GM06990 (cell line): ENCODE measurements at places on chromosomes 6 and 20.

DNA sequence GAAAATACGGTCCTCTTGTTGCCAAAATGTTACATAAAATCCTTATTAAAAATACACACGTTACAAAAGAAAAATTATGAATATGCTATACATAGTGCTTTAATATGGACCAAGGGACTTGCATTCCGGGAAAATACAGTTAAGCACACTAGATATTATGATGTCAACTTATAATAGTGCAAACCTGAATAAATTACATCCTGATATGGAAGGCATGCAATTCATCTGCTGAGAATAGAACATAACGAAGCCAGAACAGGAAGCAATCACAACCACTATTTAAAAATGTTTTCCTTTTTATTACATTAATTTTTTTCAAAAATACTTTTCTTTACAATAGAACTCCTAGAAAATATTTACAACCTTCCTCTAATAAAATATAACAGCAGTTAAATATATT lies 7.8 kb upstream of the MRPS10 start:
- DNase-seq, result no peak

- no peak for DNase-seq
Measured at GRCh38 chr6:30258204-30258603, 45.0 kb upstream of the TRIM26 start.

- DNase-seq, result peak; percentile 34
Measured at GRCh38 chr20:14401479-14402138, 64.2 kb upstream of the FLRT3 start.

GRCh38 chr6:169807699-169808607 lies 56.5 kb downstream of the ERMARD start:
- DNase-seq, result no peak

- no peak for DNase-seq
Measured at GRCh38 chr6:11947575-11947974, 64.5 kb upstream of the HIVEP1 start.

- DNase-seq, result no peak
Measured at GRCh38 chr6:4350567-4351519, 215.5 kb upstream of the ECI2 start.

DNA sequence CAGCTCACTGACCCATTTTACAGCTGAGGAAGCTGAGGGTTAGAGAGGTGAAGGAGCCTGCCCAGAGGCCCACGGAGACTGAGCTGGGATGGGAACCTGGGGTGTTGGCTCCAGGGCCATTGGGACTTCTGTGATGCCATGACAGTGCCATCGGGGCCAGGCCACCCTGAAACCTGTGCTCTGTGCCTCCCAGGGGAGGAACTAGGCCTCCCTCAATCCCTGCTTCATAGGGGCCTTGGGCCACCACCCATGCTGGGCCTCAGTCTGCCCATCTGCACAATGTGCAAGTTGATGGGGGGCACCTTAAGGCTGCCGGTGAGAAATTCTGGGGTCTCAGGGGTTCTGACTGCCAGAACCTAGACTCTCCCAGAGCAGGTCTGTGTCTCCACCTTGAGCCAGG lies 24.9 kb downstream of the BPIFB4 start:
- no peak for DNase-seq

- no peak for DNase-seq
Measured at GRCh38 chr20:2382833-2383232, 2.1 kb downstream of the TGM6 start.

DNA sequence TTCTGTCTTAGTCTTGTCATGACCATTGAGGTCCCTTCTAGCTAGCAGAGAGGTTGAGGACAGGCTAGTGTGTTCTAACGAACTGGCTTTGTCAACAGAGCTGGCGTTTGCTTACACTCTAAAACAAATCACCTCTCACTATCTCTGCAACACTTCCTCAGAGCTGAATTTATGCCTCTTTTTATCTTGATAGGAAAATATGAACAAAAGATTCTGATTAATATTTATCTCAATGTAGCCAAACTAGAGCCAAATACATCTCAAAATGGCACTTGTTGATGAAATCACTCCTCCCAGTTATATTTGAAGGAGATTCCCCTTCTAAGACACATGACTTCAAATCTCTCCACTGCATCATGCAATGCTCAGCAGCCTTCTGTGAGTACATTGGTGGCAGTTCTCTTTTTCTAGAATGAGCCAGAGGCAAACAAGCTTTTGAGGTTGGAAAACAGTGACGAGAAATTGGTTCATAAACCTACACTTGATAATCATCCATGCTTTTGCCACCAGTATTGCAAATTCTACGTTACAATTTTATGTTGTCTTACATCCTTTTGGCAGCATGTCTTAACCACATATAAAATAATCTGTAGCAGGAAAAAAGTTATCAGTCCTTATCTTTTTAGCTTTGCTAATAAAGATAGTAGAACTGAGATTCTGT lies 615.7 kb upstream of the CITED2 start:
- DNase-seq, result no peak

DNA sequence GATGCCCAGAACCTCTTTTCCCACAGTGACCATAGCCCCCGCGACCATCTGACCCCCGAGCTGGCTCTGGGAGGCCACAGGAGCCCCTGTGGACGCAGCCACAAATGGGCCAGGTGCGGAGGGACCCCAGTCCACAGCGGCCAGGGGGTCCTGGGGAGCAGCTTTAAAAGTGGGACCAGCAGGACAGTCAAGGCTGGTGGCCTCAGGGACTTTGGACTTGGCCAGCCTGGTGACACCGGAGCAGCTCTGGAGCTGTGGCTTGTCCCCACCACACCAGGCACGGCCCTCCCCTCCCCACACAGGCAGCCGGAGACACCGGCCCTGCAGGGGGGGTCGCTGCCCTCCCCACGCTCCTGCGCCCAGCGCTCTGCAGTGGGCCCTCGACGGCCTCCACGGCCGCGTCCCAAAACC lies 3.5 kb downstream of the FNDC11 start:
- no peak for DNase-seq

- no peak for DNase-seq
Measured at GRCh38 chr6:108546079-108547049, 14.4 kb upstream of the FOXO3 start.

- no peak for DNase-seq
Measured at GRCh38 chr6:11947063-11947462, 65.0 kb upstream of the HIVEP1 start.

DNA sequence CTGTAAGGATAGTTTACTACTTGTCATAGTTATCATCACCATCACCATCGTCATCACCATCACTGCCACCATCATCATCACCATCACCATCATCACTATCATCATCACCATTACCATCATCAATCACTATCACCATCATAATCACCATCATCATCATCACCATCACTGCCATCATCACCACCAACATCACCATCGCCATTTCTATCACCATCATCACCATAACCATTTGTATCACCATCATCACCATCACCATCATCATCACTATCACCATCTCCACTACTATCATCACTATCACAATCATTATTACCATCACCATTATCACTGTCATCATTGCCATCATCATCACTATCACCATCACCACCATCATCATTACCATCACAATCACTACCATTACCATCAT lies 655.5 kb upstream of the DEFB115 start:
- DNase-seq, result no peak

DNA sequence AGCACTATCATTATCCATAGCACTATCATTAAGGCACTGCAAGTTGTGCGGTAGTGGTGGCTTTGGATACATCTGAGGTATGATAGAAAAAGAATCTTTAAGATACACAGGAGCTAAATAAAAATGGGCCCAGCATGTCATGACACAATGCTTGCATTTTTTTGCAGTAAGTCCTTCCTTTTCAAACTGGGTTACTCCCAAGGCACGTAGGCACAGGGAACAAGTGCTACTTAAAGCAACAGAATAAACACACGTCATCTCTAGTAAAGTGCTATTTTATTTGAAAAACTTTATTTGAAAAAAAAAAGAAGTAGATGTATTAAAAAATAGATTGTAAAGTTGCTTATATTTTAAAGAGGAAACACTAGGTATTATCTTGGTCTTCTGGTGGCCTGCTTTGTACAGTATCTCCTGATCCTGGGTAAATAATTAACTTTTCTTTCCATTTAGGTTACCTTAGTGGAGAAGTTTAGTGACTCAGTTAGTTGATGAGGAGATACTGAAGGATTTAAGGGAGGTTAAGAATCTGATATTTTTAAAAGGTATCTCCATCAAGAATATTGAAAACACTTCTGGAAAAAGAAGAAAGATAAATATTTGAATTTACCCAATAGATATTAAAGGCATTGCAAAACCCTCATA lies 129.6 kb downstream of the EDN1 start:
- DNase-seq, result no peak

DNA sequence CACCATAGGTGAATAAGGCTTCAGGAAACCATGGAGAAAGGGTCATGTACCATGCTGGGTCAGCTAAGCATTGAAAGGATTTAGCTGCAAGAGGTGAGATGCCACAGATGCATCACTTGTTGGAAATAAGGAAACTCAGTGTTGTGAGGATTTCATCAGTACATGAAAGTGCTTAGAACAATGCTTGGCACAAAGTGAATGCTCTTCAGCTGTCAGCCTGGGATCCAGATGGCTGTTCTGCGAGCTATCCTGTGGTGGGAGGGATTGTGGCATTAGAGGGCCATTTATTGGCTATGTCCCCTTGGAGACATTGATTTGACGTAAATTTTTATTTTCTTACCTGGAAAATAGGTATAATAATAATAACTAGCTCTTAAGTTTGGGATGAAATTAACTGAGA lies 53.0 kb downstream of the ELOVL2 start:
- DNase-seq, result no peak

- DNase-seq, result no peak
Measured at GRCh38 chr6:105691971-105692370, 289.1 kb upstream of the PREP start.

DNA sequence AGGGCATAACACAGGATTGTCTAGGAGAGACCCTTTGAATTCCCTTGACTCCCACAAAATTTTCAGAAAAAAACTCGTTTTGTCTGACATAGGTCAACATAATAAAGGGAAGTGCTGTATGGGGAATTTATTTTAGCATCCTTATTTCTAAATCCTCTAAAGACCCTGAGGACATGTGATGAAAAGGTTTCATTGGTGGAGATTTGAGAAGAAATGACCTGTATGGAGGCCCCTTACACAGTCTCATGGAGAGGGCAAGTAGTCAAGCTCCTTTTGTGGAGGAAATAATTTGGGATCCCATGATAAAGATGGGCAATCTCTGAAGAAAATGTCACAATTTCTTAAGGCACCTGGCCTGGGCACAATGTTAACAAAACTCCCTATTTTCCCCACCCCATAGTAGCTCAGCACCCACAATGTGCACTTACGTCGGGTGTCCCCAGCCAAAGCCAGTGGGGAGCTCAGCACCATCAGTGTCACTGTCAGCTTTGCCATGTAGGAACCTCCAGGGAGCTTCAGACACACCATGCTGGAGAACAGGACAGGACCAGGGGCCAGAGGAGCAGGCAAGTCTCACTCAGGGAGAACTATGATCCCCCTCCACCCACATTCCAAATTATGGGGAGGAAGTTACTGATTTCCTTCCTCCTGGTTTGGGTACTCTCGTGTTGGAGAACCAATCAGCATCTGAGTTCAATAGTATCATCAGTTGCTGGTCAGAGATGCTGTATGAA lies at the start of gene HLA-DRB5:
Gene HLA-DRB5, minus strand, starts transcription at position 591 of the 734 bp plus-strand sequence. Its CDS starts 63 bp downstream, at position 528.
- DNase-seq, result peak; percentile 78

DNA sequence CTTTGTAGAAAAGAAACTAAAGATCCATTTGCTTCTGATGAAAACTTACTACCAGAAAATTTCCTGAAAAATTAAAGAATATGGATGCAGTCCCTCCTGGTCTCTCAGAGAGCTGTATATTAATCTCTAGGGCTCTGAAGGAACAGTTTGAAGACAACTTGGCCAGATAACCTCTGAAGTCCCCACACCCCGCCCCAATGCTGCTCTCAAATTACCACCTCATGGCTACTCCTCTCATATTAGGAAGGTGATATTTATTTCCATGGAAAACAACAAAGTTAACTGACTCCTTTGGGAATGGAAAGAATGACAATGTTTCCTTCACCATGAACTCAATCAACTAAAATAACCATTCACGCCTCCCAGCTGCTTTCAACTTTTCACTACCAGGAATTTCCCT lies 408.4 kb upstream of the FLRT3 start:
- DNase-seq, result no peak

DNA sequence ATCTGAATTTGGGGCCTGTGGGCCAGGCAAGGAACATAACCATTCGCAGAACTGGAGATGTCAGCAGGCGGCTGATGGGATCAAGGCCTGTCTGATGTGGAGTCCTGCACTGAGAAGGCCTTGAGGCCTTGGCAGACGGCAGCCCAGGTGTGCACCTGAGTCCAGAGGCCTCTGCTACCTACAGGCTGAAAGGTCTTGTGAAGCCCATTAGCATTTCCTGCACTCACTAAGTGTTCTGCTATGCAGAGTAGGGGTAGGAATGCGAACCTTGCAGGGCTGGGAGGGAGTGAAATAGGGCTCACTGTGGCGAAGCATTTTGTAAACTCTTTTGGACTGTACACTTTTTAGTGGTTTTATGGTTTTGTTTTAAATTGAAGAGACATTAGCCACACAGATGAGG lies 48.3 kb upstream of the RNF24 start:
- DNase-seq, result no peak

DNA sequence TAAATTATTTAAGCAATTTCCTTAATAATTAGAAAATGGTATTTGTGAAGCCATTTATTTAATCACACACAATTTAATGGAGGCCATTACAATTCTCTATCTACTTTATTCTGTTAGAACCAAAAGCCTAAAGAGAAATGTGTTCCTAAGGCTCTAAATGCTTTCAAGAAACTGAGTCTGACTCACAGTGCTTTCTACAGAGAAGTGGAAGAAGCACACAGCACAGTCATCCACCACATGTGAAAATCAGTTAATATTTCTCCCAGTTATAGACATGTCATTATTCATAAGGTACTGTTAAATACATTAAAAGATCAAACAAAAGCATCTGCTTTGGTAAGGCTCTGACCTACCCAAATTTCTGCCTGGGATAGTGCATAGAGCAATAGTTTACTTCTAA lies 214.4 kb downstream of the ALDH8A1 start:
- DNase-seq, result no peak
